ENCODE measurements at places on chromosomes 4 and X. TPM values are rescaled to one million over a fixed set of nuclear protein-coding genes. Genes with fewer than 3 reads are reported as not detected.

MAGEE2 gene
- total RNA-seq: not detected

IGSF1 gene
- total RNA-seq: not detected

GK gene
- 7.2 TPM for total RNA-seq

FHDC1 gene
- total RNA-seq: 0.03 TPM

RBM46 gene
- total RNA-seq: not detected

GPR50 gene
- not detected for total RNA-seq

GRCh38 chrX:45745479-45745878 is 544.8 kb upstream of the DIPK2B start:
- no peak for DNase-seq

GRCh38 chrX:152149648-152150047 is 11.3 kb upstream of the MAGEA10 start:
- DNase-seq: no peak

DNA sequence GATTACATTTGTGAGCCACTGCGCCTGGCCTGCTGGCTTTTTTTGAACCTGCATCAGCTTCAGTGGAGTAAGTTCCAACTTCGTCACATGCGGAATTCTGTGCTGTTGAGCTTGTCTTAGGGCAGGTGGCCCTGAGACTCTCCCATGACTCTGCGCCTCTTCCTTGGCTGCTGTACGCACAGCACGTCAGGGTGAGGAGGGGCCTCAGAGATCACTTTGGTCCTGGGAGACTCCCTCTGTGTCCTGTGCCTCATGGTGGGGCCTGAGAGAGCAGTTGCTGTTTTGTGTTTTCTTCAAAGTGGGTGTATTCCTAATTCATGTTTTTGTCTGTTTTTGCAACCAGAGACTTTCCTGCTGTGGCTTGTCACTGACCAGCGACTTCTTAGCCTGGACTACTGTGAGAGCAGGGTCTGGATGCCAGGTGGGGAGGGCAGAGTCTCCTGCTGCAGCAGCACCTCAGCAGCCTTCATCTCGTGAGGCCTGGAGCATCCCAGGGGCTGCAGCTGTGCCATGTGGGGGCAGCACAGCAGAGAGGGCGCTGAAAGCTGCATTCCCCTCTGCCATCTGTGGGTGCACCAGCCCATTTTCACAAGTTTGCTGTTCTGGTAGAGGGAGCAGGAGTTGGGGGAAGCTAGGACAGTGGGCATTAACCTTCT is 107.8 kb downstream of the TNIP2 start:
- DNase-seq: no peak

GRCh38 chrX:11336201-11336600 is 43.0 kb downstream of the AMELX start:
- no peak for DNase-seq

DNA sequence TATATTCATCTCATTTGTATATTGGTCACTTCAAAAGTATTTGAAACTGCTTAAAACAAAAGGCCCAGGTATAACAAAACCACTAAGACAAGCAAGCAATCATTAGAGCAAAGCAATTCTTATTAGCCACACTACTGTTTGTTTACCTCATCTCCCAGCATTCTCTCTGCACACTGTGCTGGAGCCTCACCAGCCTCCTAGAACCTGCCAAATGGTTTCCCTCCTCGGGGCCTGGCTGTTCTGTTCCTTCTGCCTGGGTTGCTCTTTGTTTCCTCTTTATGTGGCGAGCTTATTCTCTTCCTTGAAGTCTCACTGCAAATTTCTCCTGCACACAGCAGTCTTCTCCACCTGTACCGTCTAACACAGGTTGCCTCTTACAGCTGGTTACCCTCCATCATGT is 67.5 kb upstream of the MND1 start:
- DNase-seq: no peak

DNA sequence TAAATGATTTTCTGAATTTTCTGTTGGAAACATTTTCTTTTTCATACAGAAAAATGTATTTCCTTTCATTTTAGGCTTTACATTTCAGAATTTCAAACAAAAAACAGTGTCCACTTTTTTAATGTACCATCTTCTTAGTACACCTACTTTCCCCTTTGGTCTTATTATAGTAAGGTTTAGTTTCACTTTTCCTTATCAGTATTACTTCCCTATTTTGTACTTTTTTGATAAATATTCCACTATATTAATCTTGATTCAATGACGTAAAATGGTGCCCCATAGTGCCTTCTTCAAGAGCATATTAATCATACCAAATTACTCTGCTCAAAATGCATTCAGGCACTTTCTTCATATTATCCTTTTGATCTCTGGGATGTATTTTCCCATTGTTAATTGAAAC is 52.5 kb downstream of the BANK1 start:
- DNase-seq: no peak

DNA sequence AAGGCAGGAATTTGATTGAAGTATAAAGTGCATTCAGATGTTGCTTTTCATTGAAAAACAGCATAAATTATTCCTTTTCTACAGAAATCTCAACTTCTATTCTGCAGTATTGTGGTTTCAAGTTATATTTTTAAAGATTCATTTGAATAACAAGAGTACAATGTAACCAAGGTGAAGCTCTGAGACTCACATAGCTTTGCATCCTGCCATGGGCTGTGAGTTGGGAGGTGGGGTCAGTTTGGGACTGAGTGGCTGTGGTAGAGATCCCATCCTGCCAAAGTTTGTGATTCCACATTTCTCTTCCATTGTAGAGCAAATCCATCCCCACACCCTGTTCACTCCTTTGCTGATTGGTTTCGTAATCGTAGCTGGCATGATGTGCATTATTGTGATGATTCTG is 69.2 kb downstream of the KIT start:
- no peak for DNase-seq

- no peak for DNase-seq
Measured at GRCh38 chrX:71227370-71228062, 4.5 kb downstream of the GJB1 start.

DNA sequence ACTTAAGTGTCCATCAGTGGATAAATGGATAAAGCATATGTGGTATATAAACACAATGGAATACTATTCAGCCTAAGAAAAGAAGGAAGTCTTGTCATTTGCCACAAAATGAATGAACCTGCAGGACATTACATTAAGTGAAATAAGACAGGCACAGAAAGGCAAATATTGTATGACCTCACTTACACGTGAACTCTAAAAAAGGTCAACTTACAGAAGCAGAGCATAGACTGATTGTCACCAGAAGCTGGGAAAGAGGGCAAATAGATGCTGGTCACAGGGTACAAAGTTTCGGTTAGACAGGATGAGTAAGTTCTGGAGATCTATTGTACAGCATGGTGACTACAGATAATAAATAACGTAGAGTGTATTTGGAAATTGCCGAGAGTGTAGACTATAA is 247.7 kb downstream of the RAB28 start:
- no peak for DNase-seq

DNA sequence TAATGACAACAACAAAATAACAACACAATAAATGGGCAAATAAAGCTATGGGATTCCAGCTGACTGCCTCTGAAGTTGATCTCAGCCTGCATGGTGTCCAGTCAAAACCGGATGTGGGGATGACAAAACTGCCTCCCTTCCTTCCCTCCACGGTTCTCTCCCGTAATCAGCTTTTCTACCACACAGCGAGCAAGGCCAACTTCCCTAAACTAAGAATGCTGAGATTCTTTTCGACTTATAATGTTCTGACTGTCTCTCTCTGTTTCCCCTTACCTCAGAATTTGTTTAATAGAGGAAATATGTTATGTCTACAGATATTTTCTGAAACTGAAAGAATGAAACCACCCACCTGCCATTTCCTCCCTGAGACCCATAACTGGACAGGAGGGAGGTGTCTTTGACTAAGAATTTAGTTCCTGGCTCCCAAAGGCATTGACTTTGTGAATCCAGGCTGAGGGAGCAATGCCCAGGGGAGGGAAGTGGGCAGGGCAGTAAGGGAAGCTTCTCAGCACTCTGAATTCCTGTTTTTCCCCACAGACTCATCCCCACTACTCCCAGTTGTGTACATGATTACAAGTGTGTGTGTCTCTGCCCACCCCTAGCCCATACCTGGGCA is 1.0 kb upstream of the TLR1 start:
- no peak for DNase-seq

- no peak for DNase-seq
Measured at GRCh38 chr4:42519803-42520417, 122.6 kb downstream of the SHISA3 start.

DNA sequence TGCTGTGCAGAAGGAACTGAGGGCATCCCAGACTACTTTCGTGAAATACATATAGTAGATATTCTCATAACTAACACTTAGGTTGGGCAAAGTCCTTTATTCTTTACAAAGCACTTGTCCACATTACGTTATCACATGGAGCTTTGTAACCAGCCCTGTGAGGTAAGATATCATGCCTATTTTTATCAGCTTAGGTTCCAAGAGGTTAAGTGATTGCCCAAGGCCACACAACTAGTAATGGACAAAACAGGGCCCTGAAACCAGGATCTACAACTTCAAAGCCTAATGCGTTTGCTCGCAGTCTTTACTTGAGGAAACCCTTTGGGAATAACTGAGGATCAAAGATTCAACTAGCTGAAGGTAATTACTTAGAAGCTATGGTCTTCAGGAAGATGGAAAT is 261.5 kb downstream of the GPC3 start:
- no peak for DNase-seq
